ENCODE measurements at places on chromosomes 5 and 9. TPM values are rescaled to one million over a fixed set of nuclear protein-coding genes. Genes with fewer than 3 reads are reported as not detected.
A peak's percentile ranks its signal among the peaks of the same experiment; 100 is the strongest.

DOK3 gene
- total RNA-seq, result 16.6 TPM

SLC25A48 gene
- total RNA-seq, result not detected

GRCh38 chr9:295576-295975 lies 80.9 kb downstream of the DOCK8 start:
- no peak for ATAC-seq

GRCh38 chr5:176803943-176804498 lies 6.3 kb upstream of the UNC5A start:
- no peak for ATAC-seq

DNA sequence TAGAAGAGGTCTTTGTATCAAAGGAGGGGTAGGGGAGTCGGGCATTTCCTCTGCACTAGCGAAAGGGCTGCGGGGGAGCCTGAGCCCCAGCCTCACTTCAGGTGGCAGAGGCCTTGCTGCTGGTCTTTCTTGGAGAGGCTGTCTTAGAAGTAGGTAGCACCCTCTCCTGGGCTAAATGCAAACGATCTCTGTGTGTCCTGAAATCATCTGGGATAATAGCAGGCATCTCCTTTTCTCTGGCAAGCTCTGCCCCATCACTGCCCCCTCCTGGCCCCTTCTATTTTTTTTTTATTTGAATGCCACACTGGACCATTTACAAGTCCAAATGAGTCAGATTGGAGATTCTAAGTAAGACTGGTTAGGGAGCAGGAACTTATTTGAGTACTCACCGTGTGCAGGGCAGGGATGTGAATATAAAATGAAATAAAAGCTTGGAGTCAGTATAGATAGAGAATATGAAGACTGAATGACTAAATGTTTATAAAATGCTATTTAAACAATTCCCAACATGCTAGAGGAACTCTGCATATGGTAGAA lies 137.1 kb downstream of the FGF1 start:
- ATAC-seq, result peak; percentile 89

DNA sequence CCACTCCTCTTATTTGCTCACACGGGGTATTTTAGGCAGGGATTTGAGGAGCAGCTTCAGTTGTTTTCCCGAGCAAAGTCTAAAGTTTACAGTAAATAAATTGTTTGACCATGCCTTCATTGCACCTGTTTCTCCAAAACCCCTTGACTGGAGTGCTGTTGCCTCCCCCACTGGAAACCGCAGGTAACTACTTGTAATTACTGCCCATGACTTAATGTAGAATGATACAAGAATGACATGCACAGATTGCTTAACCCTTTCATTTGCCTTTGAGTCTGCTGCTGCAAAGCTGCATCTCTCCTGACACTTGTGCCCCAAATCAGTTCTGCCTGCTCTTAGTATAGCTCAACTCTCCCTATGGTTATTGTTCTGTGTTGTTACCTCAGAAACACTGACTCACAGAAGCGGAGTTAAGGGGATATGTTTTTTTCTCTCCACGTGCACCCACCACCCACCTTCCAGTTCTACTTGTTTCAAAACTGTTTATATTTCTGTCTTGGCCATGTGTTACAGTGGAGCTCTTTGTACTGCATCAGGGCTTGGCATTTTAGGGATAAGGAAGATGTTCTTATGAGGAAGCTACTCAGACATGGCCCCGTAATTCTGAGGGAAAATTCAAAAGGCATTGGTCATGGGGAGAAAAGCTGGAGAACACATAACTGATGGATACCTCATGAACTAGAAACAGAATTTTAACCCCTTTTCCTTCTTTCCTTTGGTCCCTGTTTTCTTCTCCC lies 2.3 kb downstream of the ADRB2 start:
- no peak for ATAC-seq

GRCh38 chr9:14321517-14322130 lies 7.7 kb upstream of the NFIB start:
- ATAC-seq, result no peak

DNA sequence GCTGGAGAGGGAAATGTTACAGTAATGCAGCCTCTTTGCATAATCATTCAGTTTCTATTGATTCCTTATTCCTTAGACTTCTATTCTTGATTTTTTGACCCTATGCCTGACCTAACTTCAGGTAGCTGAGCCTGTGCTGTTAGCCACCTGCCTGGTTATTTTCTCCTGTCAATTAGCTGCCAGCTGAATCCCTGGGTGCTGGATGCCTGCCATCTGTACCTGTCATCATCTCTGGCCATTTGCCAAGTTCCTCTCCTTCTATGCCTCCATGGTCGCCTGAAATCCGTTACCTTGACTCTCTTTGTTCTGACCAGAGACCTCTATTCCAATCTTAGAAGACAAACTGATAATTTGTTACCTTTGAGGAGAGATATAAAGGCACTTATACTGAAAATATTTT lies 178.3 kb downstream of the CAVIN4 start:
- no peak for ATAC-seq
